ENCODE measurements at places on chromosomes 6 and 20. TPM values are rescaled to one million over a fixed set of nuclear protein-coding genes. Genes with fewer than 3 reads are reported as not detected.

BEND6 gene
- total RNA-seq, result 1.1 TPM

MRAP2 gene
- total RNA-seq, result 1.8 TPM

SLC35F1 gene
- total RNA-seq, result not detected

ZSCAN9 gene
- total RNA-seq, result 6.8 TPM

CEP57L1 gene
- 8.3 TPM for total RNA-seq

SMIM13 gene
- 16.8 TPM for total RNA-seq

KCNK16 gene
- total RNA-seq, result not detected

GHRH gene
- not detected for total RNA-seq

SPATA25 gene
- 0.30 TPM for total RNA-seq

SIGLEC1 gene
- 0.02 TPM for total RNA-seq

PLEKHG1 gene
- 0.45 TPM for total RNA-seq

PLCB4 gene
- total RNA-seq, result 14.7 TPM

LAMA2 gene
- 0.70 TPM for total RNA-seq

ARHGAP40 gene
- total RNA-seq, result not detected

CSE1L gene
- 95.3 TPM for total RNA-seq

PNPLA1 gene
- not detected for total RNA-seq
